Stomach (tissue), 19 donors: ENCODE measurements at places on chromosomes 4 and X. TPM values are rescaled to one million over a fixed set of nuclear protein-coding genes. Genes with fewer than 3 reads are reported as not detected.

- H3K27ac ChIP-seq, result peak overlapping the region; percentile 94
- no peaks in the 10 kb centered on the region for H3K27me3 ChIP-seq
- peaks cover 54% of the 10 kb centered on the region for H3K4me1 ChIP-seq
- peaks cover 2% of the 10 kb centered on the region for H3K36me3 ChIP-seq
These were observed 487 bp downstream of the TBCK start for GRCh38 chr4:106315476-106315967.

DNA sequence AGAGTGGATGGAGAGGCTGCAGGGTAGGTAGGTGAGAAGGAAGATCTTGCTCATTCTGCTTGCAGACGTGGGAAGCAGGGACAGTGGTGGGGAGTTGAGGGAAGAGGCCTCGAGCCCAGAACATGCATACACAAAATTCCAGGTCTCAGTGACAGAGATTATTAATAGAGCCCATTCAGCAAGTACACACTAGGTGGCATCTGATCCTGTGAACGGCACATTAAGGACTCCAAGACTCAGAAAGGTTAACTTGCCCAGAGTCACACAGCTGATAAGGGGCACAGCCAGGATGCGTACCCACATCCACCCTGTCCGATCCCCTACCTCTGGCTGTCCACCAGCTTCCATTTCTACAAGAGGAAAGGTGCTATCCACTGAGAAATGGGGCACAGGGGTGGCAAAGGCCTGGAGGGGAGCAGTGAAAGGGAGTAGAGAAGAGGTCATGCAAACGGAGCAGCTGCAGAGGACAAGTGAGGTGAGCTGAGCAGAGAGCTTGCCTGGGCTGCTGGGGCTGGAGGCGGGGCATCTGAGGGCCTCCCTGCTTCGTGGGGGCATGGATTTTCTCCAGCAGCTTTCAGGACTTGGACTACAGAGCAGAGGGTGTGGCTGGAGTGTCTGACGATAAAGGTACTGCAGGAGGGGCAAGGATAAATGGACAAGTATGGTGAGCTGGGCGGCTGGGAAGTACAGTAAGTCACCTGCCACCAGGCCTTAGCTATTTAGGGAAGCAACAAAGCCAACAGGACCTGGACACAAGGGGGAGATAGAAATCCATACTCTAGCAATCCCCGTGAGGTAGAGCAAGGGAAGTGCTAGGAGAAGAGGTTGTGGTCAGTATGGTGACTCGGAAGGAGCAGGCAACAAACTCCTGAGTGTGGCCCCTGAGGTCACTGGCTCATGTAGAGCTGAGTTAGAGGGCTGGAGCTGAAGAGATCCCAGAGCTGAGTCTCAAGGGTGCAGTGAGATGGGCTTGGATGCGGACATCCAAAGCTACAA is 11.2 kb downstream of the IDS start:
- DNase-seq, result no peak
- no peak overlapping the region for H3K27ac ChIP-seq
- H3K36me3 ChIP-seq, result peaks cover 14% of the 10 kb centered on the region
- no peaks in the 10 kb centered on the region for H3K27me3 ChIP-seq

- no peak overlapping the region for H3K4me3 ChIP-seq
- peaks cover 7% of the 10 kb centered on the region for H3K27me3 ChIP-seq
- no peak overlapping the region for H3K27ac ChIP-seq
- no peaks in the 10 kb centered on the region for H3K4me1 ChIP-seq
These were observed 230.4 kb downstream of the CRLF2 start for GRCh38 chrX:981791-982626.

DNA sequence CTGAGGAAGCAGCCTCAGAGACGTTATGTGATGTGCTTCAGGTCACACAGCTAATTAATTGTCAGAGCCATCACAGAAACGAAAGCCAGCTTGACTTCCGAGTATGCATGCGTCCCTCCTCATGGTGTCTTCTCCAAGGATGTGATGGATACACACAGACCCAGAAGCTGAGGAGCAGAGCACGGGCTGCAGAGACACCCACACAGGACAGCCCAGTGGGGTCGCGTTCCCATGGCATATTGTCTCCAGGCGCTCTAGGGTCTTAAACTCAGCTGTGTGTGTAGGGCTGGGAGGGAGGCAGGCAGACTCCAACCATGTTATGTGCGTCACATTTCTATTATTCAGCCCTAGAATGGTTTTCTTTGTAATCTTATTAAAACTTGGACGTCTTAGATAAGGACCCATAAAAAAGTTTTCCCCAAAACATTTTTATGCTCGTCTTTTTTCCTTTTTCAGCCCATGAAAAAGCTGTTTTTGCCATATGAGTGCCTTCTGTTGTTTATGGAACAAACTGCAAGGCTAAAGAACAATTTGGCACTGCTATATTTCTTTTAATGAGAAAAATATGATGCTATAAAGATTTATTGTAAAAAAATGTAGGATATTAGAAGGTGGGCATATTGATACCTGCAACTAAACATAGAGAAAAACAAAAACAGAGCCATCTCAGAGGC is 48.5 kb downstream of the TENM3 start:
- H3K27ac ChIP-seq, result no peak overlapping the region
- H3K27me3 ChIP-seq, result no peaks in the 10 kb centered on the region
- no peaks in the 10 kb centered on the region for H3K4me1 ChIP-seq
- no peak overlapping the region for H3K4me3 ChIP-seq
- no peak for DNase-seq

DNA sequence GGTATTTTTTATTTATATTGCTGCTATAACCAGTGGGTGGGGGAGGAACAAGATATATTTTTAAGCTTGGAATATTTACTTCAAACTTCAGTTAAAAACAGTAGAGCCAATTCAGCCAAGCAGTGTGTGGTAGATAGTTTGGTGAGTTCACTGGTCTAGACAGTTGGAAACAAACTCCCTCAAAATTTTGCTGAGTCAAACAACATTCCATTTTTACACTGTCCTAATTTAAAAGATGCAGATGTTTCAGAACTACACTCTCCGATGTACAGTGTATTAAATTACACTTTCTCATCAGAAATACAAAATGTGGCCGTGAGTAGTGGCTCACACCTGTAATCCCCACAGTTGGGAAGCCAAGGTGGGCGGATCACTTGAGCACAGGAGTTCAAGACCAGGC is 23.3 kb downstream of the PRKX start:
- H3K4me1 ChIP-seq, result no peaks in the 10 kb centered on the region
- H3K27me3 ChIP-seq, result no peaks in the 10 kb centered on the region
- H3K27ac ChIP-seq, result no peak overlapping the region
- no peak overlapping the region for H3K4me3 ChIP-seq

GRCh38 chr4:118396881-118397622 is 44.2 kb upstream of the PRSS12 start:
- H3K27me3 ChIP-seq, result peaks cover 3% of the 10 kb centered on the region
- no peaks in the 10 kb centered on the region for H3K4me1 ChIP-seq
- H3K27ac ChIP-seq, result no peak overlapping the region
- no peak for DNase-seq
- no peaks in the 10 kb centered on the region for H3K36me3 ChIP-seq

Gene GNRHR
- polyA plus RNA-seq, result not detected
